Non-pigmented ciliary epithelial cell (primary cell): ENCODE measurements at places on chromosomes 2 and 18.

GRCh38 chr2:23563673-23564614, 179.0 kb downstream of the KLHL29 start:
- DNase-seq, result no peak

GRCh38 chr2:239684996-239685395, 284.2 kb upstream of the HDAC4 start:
- no peak for DNase-seq

DNA sequence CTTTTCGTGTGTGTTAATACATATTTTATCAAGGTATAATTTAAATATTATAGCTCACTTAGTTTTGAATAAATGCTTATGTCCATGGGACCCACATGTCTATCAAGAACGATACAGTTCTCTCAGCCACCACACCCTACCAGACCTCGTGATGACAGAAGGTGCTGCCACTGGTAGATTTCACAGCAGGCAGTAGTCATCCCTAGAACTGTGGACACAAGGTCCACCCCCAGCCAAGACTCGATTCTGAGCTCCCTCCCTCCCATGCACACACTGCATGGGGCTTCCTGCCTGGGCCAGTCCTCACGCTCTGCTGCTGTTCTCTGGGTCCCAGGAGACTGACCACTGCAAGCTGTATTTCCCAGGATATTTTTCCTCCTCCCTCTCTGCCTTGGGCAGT, 26.5 kb upstream of the CREB1 start:
- DNase-seq, result no peak

DNA sequence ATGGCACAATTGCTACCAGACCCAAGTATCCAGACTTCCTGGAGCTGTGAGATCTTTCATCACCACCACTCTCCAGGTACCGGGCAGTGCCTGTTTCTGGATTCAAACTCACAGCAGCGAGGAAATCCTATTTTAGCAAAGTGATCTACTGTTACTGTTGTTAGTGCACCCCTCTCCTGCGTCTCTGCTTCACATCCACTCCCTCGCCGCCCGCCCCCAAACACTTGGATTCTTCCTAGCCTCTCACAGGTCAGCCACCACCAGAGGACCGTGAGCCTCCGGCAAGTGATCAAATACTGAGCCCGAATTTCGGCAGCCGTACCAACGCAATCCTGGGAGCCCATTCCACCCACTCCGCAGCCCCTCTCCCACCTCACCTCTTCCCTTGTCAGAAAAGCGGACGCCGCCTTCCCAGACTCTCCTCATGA, 519 bp downstream of the METTL4 start:
- DNase-seq, result peak; percentile 15

- no peak for DNase-seq
Measured at GRCh38 chr2:197204519-197205250, 105.9 kb downstream of the ANKRD44 start.

- DNase-seq, result no peak
Measured at GRCh38 chr2:8314063-8314462, 367.8 kb upstream of the ID2 start.
